ENCODE measurements at places on chromosomes 6 and 20.

- no peak for DNase-seq
These were observed 132.3 kb downstream of the RALGAPA2 start for GRCh38 chr20:20580139-20580538.

DNA sequence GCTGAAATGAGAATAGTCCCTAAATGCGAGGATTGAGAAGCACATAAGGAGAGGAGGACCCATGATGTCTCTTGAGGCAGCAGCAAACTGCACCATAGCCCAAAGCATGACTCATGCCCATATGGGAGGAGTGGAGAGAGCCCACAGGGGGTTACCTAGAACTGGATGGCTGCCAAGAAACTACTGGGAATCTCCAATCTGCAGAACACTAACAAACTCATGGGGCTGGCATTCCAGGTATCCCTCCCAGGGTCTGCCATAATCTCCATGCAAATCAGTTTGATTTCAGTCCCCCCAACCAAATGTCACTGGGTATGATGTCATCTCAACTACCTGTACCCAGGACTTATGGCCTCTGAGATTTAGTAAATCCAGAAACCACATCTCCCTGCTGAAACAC is 410.5 kb downstream of the PTPRT start:
- DNase-seq: no peak

DNA sequence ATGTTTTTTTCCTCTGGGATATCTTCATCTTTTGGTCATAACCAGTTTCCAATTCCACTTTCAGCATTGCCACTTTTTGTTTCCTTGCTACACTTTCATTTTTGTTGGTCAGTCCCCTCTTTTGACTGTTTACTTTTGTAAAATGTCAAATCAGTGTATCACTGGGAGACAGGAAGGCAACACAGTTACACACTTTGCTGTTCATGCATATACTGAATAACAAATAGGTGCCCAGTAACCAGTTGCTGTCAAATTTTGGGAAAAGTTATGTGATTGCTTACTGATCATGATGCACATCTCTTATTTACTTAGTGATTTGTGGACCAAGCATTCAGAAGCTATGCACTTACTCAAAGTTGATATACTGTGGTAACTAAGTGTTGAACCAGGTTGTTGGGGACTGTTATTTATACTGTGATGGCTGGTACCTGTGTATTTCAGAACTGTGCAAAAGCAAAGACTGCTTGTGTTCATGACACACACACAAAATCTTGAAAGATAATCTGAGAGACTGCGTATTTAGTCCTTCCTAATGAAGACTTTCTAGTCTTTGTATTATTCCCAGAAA is 41.0 kb downstream of the ZNF292 start:
- DNase-seq: no peak

GRCh38 chr20:10805764-10806163 is 132.0 kb upstream of the JAG1 start:
- DNase-seq: no peak

All from hematopoietic multipotent progenitor cell treated with erythropoietin and hydrocortisone succinate and interleukin-3 and kit ligand, for 4 days (in vitro differentiated cells).